ENCODE measurements at places on chromosomes 1 and 21.

- DNase-seq, result no peak
These were observed 69.5 kb downstream of the GRIK3 start for GRCh38 chr1:36964830-36965229.

- peak; percentile 64 for DNase-seq
These were observed 597.1 kb downstream of the KIF26B start for GRCh38 chr1:245751726-245752470.

- no peak for DNase-seq
These were observed 58.0 kb upstream of the RAB3GAP2 start for GRCh38 chr1:220330265-220330664.

- DNase-seq, result no peak
These were observed 37.6 kb downstream of the C1orf87 start for GRCh38 chr1:60035921-60036320.

- DNase-seq, result no peak
These were observed 124.6 kb downstream of the PRDM2 start for GRCh38 chr1:13824626-13825025.

DNA sequence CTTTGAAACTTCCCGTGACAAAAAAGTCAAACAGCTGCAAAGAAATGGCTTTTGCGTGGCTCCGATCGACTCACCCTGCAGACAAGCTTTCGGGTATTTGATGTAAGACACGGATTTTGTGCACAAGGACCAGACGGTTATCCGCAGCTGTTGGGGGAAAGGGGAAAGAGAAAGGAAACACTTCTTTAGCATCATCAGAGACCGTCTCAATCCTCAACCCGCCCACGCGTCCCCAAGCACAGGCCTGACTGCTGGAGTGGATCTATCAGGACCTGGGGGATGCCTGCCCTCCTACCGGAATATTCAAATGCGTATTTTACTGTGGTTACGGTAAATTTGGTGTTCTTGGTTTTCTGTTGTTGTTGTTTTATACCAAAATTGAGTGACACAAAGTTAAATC is 11.2 kb downstream of the WRAP73 start:
- DNase-seq, result no peak

DNA sequence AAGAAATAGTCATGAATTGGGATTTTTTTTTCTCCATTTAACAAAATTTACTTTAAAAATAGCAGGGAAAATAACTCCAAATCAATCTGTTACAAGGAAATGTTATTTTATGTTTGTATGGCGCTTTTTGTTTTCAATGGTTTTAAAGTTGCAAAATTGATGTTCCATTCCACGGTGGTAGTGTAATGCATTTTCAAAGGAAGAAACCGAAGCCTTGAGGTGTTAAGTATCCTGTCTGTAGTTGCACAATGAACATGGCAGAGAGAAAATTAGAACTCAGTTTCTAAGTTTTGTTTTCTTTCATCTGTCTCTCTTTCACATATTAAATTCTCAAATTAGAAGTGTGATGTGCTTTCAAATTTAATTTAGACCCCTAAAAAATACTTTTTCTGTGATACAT is 841.8 kb downstream of the USP25 start:
- no peak for DNase-seq

DNA sequence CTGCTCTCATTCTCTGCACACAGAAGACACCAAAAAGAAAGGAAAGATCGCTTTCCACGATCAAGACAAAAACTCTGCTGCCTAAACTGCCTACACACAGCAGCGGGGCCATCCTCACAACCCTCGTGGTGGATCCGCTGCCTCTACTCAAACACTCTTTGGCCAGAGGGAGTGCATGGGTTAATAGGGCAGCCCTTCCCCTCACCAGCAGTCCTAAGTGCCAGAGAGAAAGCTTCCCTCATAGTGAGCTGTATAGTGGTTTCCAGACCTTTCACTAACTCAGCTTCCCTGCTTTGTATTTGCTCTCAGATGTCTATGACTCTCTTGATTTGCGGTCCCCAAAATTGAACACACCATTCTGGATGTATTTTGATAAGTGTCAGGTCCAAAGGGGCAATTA is 30.9 kb downstream of the GPR161 start:
- no peak for DNase-seq

All from endodermal cell (in vitro differentiated cells).